Osteocyte (in vitro differentiated cells): ENCODE measurements at places on chromosomes 1 and 21.

DNA sequence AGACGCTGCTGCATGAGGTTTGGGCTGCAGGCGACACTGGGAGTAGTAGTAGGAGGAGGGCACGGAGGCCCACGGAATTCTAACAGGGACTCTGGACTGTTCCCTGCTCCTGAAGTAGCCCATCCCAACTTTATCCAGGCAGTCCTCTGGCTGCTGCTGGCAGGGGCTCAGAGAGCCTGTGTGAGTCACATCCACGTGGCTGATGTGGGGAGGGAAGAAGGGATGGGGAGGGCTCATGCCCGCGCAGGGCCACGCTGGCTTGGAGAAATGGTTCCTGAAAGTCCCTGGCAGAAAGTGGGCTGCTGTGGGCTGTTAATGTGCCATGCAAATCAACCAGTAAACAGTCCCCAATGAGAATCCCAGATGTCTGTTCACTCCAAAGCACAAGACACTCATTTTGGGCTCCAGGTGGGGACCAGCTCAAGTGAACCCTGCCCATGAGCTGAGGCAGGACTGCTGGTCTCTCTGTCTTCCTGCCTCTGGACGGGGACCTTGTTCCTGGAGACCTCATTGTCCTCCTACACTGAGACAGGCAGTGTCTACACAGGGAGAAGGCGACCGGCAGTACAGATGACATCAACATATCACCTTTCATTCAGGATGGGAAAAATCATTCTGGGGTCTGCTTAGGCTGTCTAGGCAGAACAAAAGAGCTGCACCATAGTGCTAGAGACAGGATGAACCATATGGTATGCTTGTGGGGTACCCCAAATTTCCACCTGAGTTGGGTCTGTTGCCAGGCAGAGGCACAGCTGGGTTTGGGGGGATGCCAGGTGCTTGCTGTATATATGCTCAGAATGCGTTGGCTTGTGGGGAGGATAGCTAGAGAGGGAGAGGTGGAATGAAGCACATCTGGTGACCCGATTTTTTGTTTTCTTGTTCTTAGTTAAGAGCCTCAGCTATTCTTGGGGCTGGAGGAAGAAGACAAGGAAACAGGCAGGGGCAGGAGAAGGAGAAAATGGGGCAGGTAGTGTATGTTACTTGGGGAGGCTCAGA, 57.9 kb upstream of the FMOD start:
- peaks cover 21% of the 10 kb centered on the region for H3K27me3 ChIP-seq
- no peak overlapping the region for H3K27ac ChIP-seq
- DNase-seq, result no peak
- no peaks in the 10 kb centered on the region for H3K36me3 ChIP-seq
- H3K4me1 ChIP-seq, result peaks cover 4% of the 10 kb centered on the region

GRCh38 chr1:70077066-70077465, 128.3 kb downstream of the LRRC40 start:
- no peak overlapping the region for H3K4me3 ChIP-seq
- H3K27ac ChIP-seq, result no peak overlapping the region
- no peak for DNase-seq
- no peaks in the 10 kb centered on the region for H3K36me3 ChIP-seq
- peaks cover 2% of the 10 kb centered on the region for H3K27me3 ChIP-seq
- peaks cover 16% of the 10 kb centered on the region for H3K4me1 ChIP-seq

GRCh38 chr1:235019961-235020360, 108.7 kb downstream of the TOMM20 start:
- H3K27ac ChIP-seq, result no peak overlapping the region
- H3K27me3 ChIP-seq, result no peaks in the 10 kb centered on the region
- DNase-seq, result no peak
- peaks cover 52% of the 10 kb centered on the region for H3K4me1 ChIP-seq
- H3K36me3 ChIP-seq, result peaks cover 4% of the 10 kb centered on the region

DNA sequence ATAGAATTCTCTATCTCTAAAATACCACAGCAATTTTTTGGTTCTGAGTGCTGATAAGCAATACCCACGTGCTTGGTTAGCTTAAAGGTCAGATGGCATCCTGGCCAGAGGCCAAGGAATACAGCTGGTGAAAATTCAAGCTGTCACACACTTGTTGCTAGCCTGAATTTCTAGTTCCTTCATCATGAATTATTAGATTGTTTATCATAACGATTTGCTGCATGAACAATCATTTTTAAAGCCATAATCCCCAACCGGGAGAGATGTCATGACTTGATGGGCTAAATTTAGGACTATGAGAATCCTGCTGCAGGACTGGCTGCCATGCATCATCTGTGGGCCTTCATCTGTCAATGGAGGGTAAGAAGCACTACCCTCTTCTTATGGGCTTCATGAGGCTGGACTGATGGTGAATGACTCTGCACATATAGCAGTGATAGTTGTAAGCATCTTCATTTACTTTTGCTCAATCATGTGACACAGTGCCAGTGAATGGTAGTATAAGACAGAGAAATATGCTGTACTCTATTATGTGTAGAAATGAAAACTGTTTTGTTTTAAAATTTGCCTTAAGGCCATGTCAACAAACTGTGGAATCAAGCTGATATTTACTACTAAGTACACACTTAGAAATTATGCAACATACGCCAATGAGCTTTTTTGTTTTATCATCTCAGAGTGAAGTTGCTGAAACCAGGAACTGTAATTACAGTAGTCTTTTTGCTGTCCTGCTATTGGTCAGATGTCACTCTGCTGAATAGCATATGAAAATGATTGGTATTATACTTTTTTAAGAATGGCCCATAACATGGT, 80.5 kb upstream of the RALGPS2 start:
- peaks cover 31% of the 10 kb centered on the region for H3K4me1 ChIP-seq
- no peaks in the 10 kb centered on the region for H3K27me3 ChIP-seq
- no peaks in the 10 kb centered on the region for H3K36me3 ChIP-seq

- H3K4me1 ChIP-seq, result no peaks in the 10 kb centered on the region
- no peak overlapping the region for H3K27ac ChIP-seq
Observed at GRCh38 chr1:79914896-79915295, 908.4 kb upstream of the ADGRL4 start.

DNA sequence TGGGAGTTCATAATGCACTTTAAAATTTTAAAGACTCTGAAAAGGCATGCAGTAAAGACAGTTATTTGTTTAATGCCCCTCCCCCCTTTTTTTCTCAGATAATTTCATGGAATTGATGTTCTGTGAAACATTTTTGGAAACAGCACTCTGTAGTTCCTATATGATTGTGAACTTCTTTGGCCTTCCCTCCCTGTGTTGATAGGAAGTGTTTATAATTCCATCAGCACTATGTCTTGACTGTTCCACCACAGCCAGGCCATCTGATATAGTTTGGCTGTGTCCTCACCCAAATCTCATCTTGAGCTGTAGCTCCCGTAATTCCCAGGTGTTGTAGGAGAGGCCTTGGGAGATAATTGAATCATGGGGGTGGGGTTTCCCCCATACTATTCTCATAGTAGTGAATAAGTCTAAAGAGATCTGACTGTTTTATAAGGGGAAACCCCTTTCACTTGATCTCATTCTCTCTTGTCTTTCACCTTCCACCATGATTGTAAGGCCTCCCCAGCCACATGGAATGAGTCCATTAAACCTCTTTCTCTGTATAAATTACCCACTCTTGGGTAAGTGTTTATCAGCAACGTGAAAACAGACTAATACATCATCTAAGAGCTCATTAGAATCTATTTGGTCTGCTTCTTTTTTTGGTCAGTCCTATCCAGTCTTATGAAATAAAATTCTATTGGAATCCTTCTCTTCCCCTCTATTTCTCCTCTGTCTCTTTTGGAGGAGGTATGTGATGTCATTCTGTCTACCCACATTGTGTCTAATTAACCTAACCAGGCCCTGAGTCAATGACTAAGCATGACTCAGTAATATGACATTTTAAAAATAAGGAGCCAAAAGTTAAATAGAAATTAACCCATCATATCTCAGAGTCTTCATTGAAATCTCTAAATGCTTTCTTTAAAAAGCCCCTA, 8.9 kb downstream of the CCDC185 start:
- H3K4me1 ChIP-seq, result no peaks in the 10 kb centered on the region
- DNase-seq, result no peak
- H3K27me3 ChIP-seq, result peaks cover 2% of the 10 kb centered on the region
- H3K4me3 ChIP-seq, result no peak overlapping the region
- no peak overlapping the region for H3K27ac ChIP-seq

- H3K36me3 ChIP-seq, result peaks cover 45% of the 10 kb centered on the region
- no peaks in the 10 kb centered on the region for H3K27me3 ChIP-seq
- peak overlapping the region; percentile 95 for H3K27ac ChIP-seq
- peaks cover 90% of the 10 kb centered on the region for H3K4me1 ChIP-seq
- DNase-seq, result no peak
Observed at GRCh38 chr1:16145030-16145661, 10.7 kb downstream of the EPHA2 start.

DNA sequence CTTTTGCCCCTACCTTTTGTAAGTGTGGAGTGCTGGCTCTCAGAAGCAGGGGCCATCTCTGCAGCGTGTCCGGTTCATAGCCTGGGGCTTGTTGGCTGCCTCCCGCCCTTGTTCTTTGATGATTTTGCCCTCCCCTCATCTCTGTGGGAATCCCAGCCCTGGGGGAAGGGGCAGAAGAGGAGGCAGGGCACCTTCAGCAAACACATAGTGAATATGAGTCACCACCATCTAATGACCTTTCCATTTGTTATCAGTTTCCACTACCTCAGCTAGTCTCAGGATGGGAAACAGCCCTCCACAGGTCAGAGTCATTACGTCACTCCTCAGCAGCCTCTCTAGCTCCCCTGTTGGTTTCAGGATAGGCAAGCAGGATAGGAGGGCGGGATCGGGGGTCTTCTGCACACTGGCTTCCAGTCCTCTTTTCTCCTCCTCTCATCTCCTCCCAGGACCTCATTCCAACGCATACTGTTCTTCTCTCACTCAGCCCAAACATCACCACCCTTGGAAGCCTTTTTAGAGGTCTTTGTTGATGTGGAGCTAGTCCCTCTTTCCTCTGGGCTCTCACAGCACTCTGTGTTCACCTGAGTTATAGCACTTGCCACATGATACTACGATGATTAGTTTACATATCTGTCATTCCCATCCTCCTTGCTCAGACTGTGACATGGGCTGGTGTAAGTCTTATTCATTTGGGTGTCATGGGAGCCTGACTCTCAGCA, 15.8 kb downstream of the GADD45A start:
- no peak for DNase-seq
- H3K4me1 ChIP-seq, result peaks cover 13% of the 10 kb centered on the region
- peaks cover 32% of the 10 kb centered on the region for H3K36me3 ChIP-seq

DNA sequence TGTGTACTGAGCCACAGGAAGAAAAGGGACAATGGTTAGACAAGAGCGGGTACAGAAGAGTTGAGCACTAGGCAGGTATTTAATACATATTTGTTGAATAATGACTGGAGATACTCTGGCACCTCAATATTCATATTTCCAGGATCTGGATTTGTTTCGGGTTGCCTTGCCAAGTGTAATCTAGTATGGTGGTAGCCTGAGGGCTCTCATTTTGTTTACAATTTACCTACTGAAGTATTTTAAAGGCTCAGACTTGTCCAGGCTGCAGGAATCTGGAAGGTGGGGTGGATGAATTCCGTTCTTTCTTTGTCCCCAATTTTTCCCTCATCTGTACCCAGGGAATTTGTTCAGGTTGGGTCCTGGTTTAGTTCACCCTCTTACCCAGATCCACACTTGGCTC, 95.0 kb downstream of the CACHD1 start:
- DNase-seq, result no peak
- no peak overlapping the region for H3K4me3 ChIP-seq
- no peak overlapping the region for H3K27ac ChIP-seq
- peaks cover 3% of the 10 kb centered on the region for H3K4me1 ChIP-seq

GRCh38 chr1:14571810-14572767, 26.4 kb upstream of the KAZN start:
- H3K4me1 ChIP-seq, result no peaks in the 10 kb centered on the region
- H3K27ac ChIP-seq, result no peak overlapping the region
- no peaks in the 10 kb centered on the region for H3K27me3 ChIP-seq
- no peaks in the 10 kb centered on the region for H3K36me3 ChIP-seq

DNA sequence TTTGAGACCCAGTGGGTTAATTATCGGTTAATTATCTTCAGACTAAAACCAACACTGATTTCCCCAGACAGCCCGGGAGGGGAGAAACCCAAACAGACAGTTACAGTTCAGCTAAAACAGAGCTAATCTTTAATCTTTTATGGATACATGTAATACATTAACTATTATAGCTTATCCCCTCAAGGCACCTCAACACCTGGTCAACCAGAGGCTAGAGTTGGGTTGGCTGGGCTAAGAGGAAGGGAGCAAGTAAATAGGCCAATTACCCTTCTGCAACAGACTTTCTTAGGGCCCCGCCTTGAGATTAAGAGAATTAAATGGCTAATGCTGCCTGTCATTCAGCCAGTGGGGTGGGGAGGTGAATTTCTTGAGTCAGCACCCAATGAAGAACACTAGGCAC, 6.6 kb upstream of the MED18 start:
- no peaks in the 10 kb centered on the region for H3K36me3 ChIP-seq
- no peaks in the 10 kb centered on the region for H3K4me1 ChIP-seq
- H3K27me3 ChIP-seq, result peaks cover 9% of the 10 kb centered on the region

- no peaks in the 10 kb centered on the region for H3K36me3 ChIP-seq
- H3K4me1 ChIP-seq, result peaks cover 14% of the 10 kb centered on the region
- no peak overlapping the region for H3K27ac ChIP-seq
- no peaks in the 10 kb centered on the region for H3K27me3 ChIP-seq
Observed at GRCh38 chr1:155277902-155278688, 832 bp downstream of the HCN3 start.

- peak overlapping the region; percentile 90 for H3K4me3 ChIP-seq
- peaks cover 53% of the 10 kb centered on the region for H3K4me1 ChIP-seq
- no peaks in the 10 kb centered on the region for H3K27me3 ChIP-seq
- peak overlapping the region; percentile 94 for H3K27ac ChIP-seq
Observed at GRCh38 chr1:66929146-66929688, 4.4 kb downstream of the MIER1 start.

DNA sequence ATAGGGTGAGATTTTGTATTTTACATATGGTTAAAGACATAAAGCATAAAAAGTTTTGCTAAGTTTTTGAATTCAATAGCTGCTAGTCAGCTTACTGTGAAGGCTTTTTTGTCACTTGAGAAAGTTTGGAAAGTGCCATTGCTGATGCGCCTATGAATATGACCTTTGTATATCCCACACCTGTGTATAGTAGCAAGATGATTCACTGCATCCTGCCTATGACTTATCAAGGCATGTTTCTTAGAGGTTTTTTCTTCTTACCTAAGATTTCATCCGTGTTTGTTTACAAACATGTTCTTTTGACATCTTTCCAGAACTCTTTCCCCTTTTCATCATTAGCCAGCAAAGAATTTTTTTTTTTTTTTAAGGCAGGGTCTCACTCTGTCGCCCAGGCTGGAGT, 51.5 kb downstream of the PRKAA2 start:
- no peaks in the 10 kb centered on the region for H3K27me3 ChIP-seq
- no peaks in the 10 kb centered on the region for H3K4me1 ChIP-seq
- no peak overlapping the region for H3K27ac ChIP-seq
